ENCODE measurements at places on chromosomes 2 and 18. TPM values are rescaled to one million over a fixed set of nuclear protein-coding genes. Genes with fewer than 3 reads are reported as not detected.

GRCh38 chr18:48023334-48024008 lies 93.0 kb upstream of the SMAD2 start:
- DNase-seq, result no peak

GRCh38 chr2:239149501-239149900 lies 251.3 kb downstream of the HDAC4 start:
- no peak for DNase-seq

DNA sequence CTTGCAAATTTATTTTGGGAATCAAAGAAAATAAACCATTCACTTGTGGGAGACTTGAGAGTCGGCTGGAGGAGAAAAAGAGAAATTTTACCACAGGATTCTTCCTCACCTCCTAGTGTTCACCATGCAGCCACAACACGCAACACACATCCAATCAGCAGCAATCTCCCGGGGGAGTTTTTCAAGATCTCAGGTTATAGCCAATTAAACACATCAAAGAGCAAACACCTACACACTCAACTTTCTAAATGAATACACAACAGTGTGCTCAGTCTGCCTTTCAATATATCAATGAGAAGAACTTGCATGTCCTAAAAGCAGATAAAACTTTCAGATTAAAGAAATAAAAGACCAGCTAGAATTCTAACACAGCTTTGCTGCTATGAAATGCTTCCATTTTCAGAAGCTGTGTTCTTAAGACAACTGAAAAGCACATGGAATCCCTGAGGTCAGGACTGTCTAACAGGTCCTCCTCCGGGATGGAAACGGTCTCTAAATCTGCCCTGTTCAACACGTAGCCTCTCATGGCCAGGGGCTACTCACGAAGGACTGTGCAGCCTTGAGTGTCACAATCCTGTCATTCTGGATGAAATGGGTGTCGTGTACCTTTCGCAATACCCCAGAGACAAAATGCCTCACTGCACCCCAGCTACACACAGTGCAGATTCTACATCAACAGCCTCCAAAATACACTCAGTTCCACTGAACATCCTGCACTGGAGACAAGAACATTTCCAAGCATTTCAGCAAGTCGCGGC lies 84.2 kb downstream of the ZNF516 start:
- no peak for DNase-seq

DNA sequence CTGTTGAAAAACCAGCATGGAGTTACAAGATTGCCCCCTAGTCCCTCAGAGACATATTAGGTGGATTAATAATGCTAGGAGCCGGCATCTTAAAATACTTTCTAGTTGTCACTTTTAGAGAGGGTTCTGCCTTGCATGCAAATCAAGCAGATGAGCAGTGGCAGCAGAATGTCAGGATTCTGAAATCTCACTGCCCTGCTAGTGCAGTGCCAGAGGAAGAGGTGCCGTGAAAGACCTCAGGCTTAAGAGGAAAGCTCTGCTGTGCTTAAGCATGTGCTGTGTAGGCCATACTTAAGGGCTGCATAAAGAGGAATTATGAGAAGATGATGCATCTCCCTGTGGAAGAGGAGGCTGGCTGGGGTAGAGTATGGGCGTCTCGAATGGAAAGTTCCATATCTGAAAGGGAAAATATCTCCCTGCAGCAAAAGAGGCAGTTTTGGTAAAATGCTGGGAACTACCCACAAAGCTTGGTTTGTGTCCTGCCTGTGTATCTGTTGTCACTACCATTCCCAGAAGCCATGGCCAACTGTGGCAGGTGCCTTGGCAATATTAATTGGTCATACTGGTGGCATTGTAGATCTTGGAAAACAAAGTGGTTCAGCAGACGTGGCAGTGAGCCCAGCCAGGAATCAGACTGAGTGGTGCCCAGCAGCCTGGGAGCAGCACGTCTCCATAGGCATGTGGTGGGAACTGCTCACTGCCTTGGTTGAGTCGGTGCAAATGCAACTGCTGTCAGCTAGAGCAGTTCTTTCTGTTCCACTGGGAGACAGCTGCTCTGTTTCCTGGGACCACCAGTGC lies 131.9 kb downstream of the EVA1A start:
- DNase-seq, result no peak

- DNase-seq, result no peak
Measured at GRCh38 chr2:140734992-140735391, 1395.8 kb downstream of the LRP1B start.

DNA sequence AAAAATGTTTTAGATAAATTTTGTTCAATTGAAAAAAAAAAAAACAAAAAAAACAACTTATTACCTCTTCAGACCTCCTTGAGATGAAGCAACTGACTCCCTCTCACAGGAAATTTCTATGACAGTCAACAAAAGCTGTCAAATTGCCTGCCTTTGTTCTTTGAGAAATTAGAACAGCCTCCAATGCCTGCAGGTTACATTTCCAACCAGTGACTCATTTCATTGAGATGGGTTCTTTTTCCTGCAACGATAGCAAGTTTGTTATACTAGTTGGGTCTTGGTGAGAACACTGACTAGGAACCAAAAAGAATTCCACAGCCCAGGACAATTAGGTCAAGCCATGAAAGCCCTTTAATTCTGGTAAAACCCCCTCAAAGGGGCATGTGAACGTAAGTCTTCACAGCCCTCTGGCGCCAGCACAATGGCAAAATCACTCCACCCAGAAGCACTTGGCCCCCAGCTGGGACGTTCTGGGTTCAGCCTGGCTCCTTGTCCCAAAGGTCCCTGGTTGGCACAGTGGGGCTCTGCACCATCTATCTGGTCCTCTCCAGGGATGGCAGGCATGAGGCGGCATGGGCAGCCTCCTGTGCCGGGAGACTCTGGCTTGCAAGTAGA lies 87.0 kb downstream of the SPP2 start:
- no peak for DNase-seq

- DNase-seq, result no peak
Measured at GRCh38 chr2:37780387-37780676, 108.9 kb upstream of the CDC42EP3 start.

- DNase-seq, result no peak
Measured at GRCh38 chr18:48228301-48228715, 180.9 kb downstream of the ZBTB7C start.

The GALNT5 gene
- 0.45 TPM for polyA plus RNA-seq

The EVA1A gene
- 17.6 TPM for polyA plus RNA-seq

The BOLL gene
- not detected for polyA plus RNA-seq

The FTCDNL1 gene
- 1.2 TPM for polyA plus RNA-seq

The GPC1 gene
- polyA plus RNA-seq, result 26.8 TPM

The GREB1L gene
- 2.4 TPM for polyA plus RNA-seq

The TTN gene
- 1.2 TPM for polyA plus RNA-seq

The ATG4B gene
- polyA plus RNA-seq, result 75.6 TPM
